ENCODE measurements at places on chromosomes 7 and 10.

DNA sequence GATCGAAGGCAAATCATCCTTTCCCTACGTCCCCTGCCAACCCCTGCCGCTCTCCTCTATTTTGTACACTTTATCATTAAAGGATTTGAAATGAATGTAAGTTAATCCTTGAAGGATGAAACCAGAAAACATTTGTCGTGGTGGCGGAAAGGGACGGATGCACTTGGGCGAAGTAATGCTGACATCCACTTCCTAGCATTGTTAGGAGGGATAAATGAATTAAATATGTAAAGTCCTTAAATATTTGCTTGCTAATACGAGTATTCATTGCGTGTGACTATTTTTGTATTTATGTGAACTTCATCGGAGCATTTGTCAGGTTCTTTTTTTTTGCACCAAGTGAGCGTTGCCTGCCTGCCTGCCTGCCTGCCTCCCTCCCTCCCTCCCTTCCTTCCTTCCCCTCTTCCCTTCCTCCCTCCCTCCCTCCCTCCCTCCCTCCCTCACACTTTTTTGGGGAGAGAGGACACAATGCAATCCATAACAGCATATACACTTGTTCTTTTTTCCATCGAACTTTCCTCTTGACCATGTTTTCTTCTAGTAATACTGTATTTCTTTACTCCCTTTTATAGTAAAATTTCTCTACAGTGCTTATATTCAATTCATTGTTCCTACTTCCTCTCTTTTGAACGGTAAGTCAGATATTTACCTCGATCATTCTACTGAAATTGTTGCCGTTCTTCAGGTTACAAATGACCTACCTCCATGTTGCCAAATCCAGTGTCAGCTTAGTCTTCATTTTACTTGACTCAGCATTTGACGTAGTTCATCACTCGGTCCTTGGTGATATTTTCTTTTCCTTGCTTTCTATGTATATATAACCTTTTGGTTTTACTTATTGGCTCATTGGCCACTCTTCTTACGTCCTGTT is 831 bp downstream of the CCDC7 start:
- peak; percentile 15 for DNase-seq

DNA sequence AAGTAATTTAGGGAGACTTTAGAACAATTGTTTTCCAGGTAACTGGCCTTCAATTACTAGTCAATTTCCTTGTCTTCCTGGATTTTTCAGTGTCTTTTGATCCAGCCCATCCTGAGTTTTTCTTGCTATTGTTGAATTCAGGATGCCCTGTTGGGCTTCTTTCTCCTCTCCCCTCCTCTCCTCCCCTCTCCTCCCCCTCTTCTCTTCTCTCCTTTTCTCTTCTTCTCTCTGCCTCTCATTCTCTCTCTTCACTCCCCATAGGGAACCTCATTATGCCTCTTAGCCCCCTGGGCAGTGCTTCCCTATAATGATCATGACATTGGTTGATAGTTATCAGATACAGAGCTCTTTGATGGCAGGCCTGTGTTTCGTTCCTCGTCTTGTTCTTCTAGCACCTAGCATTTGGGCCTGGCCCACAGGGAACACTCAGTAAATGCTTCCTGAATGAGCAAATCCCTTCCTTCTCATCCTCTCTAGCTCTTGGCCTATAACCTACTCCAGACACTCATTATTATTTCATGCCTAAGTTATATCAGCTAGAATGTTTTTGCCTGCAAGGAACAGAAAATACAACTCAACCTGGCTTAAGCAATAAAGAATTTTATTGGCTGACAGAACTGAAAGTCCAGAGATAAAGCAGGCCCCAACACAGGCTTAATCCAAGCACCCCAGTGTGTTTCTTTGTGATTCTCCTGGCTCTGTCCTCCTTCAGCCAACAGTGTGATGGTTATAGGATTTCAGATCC is 56.8 kb downstream of the CACNB2 start:
- DNase-seq = no peak

- no peak for DNase-seq
These were observed 306.0 kb upstream of the PFKP start for GRCh38 chr10:2761311-2761710.

GRCh38 chr10:14673189-14673861 is 101.4 kb downstream of the FAM107B start:
- DNase-seq = no peak

GRCh38 chr7:131188367-131189339 is 139.0 kb upstream of the MKLN1 start:
- DNase-seq = peak; percentile 87

GRCh38 chr10:123564631-123565030 is 101.5 kb upstream of the GPR26 start:
- DNase-seq = no peak
